ENCODE measurements at places on chromosomes 7 and 10. TPM values are rescaled to one million over a fixed set of nuclear protein-coding genes. Genes with fewer than 3 reads are reported as not detected.

Gene CNNM2
- 27.0 TPM for total RNA-seq

DNA sequence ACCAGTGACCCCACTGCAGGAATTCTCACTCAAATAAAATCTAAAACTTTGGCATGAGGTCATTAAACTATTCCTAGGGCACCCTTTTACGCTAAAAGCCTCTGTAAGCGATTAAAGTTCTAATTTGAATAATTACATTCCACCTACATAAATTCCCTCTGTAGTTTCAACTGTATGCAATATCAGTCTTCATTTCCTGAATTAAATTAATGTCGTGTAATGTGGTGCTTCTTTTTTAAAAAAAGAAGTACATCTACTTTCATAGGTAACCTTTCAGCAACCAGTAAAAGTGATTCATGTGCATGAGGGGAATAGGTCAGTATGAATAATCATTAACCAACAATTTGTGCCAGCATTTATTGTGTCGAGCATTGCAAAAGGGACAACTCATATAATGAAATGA, 44.7 kb downstream of the IMMP2L start:
- no peak for DNase-seq

- DNase-seq = no peak
Measured at GRCh38 chr10:123554656-123555055, 111.5 kb upstream of the GPR26 start.

Gene CLCN1
- total RNA-seq = 0.23 TPM

DNA sequence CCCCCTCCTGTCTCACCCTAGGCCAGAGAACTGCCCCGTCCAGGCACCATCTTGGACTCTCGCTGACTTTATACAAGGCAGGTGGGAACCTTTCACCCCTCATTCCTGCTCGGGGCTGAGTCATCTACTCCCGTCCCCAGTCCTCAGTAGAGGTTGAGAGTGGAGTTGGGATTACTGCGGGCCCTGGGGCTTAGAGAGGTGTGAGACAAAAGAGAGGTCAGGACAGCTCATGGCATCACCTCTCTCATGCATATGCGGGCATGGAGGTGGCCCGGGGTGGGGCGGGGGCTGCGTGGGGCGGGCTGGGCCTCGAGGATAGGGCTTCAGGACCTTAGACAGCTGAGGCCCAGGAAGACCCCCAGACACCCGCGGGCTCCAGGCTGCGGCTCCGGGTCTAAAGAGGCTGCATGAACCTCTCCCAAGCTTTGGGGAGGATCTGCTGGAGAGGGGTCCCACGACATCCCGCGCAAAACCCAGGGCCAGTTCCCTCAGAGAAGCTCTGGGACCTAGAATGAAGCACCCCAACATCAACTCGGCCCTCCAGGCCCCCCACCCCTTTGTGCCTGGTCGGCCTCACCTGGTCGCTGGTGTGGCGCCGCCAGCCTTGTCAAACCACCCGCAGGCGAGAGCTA, 317 bp downstream of the PDZD7 start:
- no peak for DNase-seq

GRCh38 chr10:103539751-103540150, 46.2 kb downstream of the NEURL1 start:
- DNase-seq = no peak
